ENCODE measurements at places on chromosomes 11 and 22.
A peak's percentile ranks its signal among the peaks of the same experiment; 100 is the strongest.

GRCh38 chr11:88297421-88297820 lies 40.1 kb downstream of the CTSC start:
- no peak for DNase-seq

- DNase-seq: peak; percentile 42
These were observed 1098.6 kb upstream of the CCDC90B start for GRCh38 chr11:84384731-84385130.

GRCh38 chr11:28838741-28839140 lies 730.6 kb downstream of the METTL15 start:
- DNase-seq: no peak

GRCh38 chr11:93686226-93686625 lies 24.7 kb downstream of the CEP295 start:
- DNase-seq: no peak

GRCh38 chr11:60625262-60625661 lies 74.2 kb upstream of the MS4A8 start:
- DNase-seq: peak; percentile 49

DNA sequence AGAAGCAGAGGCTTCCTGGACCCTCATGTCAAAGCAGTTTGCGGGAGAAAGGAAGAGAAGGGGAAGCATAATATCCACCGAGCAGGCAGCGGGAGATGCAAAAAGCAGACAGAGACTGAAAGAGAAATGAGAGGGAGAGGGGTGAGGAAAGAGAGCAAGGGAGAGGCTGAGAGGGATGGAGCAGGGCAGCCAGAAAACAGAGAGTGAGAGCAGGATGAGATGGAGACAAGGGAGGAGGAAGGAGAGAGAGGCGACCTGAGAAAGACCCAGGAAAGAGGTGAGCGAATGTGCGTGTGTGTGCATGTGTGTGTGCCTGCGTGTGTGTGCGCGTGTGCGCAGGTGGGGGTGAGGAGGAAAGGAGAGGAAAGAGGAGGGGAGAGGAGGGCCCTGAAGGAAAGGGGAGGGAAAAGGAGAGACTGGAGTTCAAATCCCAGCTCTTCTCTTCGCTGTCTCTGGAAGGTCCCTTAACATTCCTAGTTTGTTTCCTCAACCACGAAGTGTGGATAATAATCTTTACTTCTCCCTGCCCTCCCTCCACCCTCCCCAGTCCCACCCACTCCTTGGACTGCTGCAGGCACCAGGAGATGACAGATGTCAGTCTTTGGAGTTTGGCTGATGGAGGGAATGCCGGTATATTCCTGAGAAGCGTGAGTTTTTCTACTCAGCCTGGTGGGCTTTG lies 67.9 kb downstream of the ISX start:
- DNase-seq: no peak

GRCh38 chr22:30277547-30278344 lies 11.1 kb upstream of the OSM start:
- DNase-seq: no peak

- DNase-seq: no peak
These were observed 265.8 kb upstream of the POU2AF2 start for GRCh38 chr11:110979696-110980095.

DNA sequence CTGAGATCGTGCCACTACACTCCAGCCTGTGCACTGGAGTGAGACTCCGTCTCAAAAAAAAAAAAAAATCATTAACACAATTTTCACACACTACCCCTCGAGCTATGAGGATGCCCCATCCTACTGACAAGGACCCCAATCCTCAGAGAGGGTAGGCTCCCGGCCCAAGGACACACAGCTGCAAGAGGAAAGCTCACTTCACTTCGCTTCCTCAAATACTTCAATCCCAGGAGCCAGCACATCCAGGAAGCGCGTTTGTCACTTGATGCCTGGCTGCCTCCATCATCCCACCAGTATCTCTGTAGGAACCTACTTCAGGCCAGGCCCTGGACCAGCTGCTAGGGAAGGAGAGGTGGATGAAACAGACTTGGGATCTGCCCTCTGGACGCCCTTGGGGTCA lies 144.0 kb downstream of the CRYBB2 start:
- no peak for DNase-seq

DNA sequence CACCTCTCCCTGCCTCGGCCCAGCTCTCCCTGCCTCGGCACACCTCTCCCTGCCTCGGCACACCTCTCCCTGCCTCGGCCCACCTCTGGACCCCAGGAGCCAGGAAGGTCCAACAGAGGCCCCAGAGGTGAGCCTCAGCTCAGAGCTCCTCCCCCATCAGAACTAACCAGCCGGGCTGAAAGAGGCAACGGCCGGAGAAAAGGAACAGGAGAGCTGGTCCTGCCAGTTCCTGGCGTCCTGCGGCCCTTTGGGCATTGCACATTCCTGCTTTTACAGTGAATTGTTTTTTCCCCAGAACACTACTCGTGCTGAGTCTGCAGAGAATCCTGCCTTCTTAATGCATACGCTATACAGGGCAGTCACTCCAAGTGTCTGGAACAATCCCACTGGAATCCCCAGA lies 45.8 kb downstream of the LMO1 start:
- no peak for DNase-seq

- DNase-seq: peak; percentile 49
These were observed 9.3 kb downstream of the INS start for GRCh38 chr11:2151500-2152257.

DNA sequence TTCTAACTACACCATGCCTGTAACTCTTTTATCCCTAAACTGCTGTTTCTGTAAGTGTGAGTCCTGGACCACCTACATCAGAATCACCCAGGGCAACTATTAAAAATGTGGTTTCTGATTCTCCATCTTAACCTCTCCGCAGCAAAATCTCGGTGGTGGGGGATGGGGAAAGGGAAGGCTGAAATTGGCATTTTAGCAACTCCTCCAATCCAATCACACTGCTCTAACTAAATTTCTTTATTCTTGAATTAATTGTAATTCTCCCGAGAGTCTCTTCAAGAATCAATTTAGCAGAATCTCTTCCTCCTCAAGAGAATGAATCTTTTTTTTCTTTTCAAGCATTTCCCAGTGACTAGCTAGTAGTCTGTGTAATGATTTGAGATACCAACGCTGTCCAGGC lies 36.2 kb downstream of the SEZ6L start:
- DNase-seq: no peak

- DNase-seq: no peak
These were observed 3.9 kb upstream of the PIWIL4 start for GRCh38 chr11:94563176-94563847.

DNA sequence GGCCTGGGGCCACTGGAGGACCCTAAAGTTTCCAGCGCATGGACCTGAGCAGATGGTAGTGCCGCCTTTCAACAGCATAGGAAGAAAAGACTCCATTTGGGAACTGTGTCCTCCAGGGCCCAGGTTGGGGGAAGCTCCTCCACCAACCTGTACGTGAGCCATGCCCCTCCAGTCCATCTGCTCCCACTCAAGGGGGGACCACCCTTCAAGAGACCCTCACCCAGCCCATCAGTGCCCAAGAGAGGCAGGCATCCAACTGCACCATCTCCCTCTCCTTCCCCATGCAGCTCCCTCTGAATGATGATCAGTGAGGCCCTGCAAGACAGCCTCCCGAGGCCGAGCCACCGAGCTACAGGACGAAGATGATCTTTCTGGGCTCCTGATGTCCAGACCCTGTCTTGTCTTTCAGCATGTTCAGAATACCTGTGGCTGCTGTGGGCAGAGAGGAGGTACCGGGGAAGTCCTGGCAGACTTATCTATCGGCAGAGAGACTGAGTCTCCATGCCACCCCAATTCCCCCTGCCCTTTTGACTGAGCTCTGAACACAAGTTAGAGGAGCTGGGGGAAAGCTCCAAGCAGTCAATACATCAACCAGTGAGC lies 25.0 kb upstream of the JAM3 start:
- DNase-seq: no peak

DNA sequence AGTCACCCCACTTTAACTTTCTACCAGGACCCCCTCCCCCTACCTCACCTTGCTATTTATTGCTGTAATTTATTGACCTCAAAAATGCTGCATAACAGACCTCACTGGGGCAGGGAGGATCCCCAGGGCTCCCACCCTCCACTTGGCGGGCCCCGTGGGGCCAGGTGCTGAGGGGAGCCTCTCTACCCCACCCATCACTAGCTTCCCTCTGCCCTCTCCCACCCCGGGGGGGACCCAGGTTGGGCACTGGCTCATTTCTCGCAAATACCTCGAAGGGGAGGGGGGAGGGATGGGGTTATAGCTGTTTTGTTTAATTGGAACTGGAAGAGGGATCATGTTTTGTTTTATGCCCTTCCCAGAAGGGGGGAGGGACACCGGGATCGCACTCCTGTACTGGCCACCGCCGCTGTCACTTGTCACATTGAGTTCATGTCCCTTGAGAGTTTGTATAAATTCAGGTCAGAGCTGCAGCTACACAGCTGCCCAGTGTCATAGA lies 16.3 kb upstream of the TMEM191C start:
- no peak for DNase-seq

GRCh38 chr11:104649002-104649401 lies 249.3 kb downstream of the CASP12 start:
- DNase-seq: no peak

DNA sequence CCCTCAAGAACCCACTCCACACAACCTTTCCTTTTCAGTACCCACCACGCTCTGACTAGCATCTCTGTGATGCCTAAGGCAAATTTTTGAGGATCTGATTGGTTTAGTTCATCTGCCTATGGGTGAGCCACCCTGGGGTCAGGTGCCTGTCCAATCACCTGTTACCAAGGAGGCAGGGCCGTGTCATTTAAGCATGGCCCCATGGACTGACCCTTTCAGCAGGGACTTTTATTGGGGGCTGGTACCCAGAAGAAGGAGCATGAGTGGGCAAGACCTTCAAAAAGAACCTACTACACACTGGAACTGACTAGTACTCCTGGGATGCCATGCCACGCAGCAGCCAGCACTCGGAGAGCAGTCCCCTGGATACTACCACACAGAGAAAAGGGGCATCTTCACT lies 28.4 kb downstream of the C11orf91 start:
- no peak for DNase-seq

- no peak for DNase-seq
These were observed 3.5 kb upstream of the YPEL4 start for GRCh38 chr11:57653163-57653562.

DNA sequence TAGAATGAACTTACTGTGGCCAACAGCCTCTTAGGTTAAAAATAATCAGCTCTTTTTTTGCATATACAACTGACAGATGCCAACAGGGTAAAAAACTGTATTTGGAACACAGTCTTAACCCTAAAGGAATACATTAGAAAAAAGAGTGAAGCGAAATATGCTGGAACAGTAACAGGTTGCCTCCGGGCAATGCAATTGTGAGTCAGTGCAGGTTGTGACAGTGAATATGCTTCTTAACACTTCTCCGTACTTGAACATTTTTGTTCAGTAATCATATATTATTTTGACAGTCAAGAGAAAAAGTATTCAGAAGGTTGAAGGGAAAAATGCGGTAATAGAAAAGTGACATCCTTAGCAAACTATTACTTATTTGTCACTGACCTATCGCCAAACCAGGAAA lies 98.5 kb downstream of the DBX1 start:
- no peak for DNase-seq

GRCh38 chr11:134949121-134950090 lies 537.4 kb upstream of the B3GAT1 start:
- no peak for DNase-seq

GRCh38 chr22:17113600-17113999 lies 7.6 kb downstream of the TMEM121B start:
- DNase-seq: no peak

DNA sequence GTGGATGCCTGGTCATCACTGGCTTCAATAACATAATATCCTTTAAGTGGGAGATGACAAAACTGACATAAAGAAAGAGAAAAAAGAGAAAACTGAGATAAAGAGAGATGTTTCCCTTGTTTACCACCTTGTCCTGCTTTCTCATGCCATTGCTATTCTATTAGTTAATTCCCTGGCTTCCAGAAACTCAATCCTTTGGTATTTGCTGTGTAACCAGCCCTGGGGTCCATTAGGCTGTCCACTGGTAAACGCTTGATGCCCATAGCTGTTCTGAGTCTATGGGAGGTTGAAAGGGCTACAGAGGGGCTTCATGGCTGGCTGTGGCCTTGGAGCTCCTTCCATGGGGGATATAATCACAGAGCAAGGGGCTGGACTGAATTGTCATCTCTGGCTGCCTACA lies 243.4 kb upstream of the PLET1 start:
- DNase-seq: no peak

GRCh38 chr22:39332441-39333064 lies 13.1 kb upstream of the RPL3 start:
- no peak for DNase-seq

DNA sequence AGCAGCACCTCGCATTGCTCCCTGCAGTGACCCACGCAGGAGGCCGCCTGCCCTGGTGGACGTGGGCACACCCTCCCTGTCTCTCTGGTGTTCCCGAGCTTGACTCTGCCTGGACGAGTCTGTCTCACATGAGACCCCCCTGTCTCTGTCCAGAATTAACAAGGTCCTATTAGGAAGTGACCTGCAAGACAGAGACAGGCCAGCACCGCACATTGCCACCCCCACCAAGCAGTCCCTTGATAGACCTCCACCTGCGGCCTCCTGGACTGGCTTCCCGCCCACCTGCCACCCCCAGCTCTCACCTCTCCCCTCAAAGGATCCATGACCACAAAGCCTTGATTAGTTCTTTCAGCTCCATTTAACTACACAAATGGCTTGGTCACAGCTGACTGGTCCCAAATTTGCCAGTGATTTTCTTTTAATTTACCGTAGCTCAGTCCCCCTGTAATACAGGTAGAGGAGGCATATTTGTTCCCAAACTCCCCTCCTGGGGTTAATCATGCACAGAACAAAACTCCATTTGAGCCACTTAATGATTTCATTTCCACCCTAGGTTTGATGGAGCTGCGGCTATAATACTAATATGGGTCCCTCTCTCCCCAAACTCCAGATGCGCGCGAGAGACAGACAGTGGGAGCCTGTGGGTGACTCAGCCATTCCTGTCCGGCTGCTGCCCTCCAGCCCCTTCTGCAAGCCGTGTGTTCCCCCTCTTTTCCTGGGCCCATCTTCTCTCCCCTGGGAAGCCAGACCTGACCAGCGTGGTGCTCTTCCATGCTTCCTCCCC lies 11.2 kb downstream of the SPATA19 start:
- DNase-seq: no peak

- no peak for DNase-seq
These were observed 63.7 kb downstream of the HIPK3 start for GRCh38 chr11:33320814-33321330.

DNA sequence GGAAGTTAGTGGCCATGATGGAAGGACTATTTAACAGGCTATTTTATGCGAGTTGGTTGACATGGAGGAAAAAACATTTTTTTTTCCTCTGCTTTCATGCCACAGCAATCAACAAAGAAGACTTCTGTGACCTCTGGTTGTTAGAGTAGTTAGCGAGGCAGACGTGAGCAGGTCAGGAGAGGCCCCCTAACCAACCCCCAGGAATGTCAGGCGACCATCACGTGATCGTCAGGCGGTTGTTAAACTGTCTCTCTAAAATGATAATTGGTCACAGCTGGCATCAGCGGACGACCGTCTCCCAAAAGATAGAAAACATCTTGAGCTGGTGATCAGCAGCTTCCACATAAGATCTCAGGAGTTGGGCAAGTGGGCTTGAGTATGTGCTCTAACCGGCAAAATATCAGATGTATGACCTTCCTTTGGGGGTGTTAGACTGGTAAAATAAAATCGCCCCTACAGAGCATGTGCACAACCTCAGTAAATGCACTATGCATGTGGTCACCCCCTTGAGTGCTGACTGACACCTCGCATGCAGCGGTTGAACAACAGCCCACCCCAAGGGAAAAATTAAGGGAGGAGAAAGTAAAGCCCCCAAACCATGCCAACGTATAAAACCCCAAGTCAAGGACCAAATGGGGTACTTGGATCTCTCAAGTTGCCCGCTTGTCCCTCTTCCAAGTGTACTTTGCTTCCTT lies 20.9 kb upstream of the NARS2 start:
- DNase-seq: no peak

- no peak for DNase-seq
These were observed 3.3 kb upstream of the ARHGAP20 start for GRCh38 chr11:110715541-110715940.

Measured in LNCaP clone FGC (cell line).